ENCODE measurements at places on chromosomes 2 and 18.

DNA sequence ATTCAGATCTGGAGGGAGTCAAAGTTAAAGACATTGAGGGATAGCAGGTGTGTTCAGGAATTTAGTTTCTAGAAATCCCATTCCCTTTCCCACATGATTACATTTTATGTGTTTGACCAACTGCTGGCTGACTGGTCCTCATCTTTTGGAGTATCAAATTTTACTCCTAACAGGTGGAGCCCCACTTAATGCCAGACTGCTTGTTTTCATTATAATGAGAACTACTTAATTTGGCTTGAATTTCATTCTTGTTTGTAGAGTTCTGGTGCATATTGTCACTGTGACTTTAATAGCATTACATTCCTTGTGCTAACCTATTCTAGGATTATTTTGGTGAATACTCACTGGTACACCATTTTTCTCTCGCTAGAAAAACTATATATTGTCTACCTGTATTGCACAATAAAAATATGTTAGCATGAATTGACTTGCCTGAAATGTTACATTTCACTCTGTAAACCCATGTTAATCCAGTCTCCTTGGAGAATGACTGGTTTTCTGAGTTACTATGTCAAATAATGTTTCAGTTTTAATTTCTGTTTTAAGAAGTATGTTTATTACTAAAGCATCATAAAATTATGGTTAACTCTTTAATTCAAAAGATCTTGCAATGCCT, 98.2 kb downstream of the TANC1 start:
- no peak for ATAC-seq

DNA sequence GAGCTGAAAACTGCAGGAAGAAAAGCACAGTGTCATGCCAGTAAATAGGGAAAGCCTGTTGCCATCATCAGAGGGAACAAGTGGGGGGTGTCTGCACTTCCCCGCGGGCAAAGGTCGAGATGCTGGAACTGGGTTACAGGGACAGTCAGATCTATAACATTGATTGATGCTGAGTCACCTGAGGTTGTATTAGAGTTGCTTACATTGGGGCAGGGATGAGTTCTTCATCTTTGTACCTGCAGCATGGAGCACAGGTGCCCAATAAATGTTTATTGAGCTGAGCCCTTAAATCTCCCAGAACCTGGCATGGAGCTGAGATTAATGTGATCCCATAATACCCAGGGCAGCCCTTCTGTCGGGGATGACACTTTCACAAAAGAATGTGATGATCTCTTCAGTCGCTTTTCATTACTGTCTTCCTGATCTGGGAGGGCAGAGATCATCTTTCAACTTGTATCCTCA, 5.9 kb upstream of the RNF152 start:
- ATAC-seq: no peak

GRCh38 chr2:72815655-72816278, 10.1 kb downstream of the EXOC6B start:
- ATAC-seq: no peak

GRCh38 chr2:10034333-10035052, 8.9 kb upstream of the KLF11 start:
- ATAC-seq: no peak

DNA sequence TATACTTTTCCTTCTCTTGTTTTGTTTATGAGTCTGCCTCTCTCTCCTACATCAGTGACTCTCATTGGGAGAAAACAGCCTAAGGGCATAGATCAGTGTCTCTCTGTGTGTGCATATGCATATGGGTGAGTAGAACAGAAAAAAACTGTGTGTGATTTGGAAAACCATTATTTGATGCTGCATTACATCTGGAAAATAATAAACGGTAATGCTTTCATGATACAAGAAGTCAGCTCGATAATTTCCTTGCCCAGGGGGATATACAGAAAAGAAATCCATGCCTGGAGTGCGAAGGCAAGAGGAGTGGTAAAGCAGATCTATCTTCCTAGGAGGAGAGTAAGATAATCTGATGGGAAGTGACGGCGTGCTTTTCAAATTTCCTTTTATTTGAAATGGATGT, 221.5 kb upstream of the LYPD1 start:
- no peak for ATAC-seq

GRCh38 chr2:69083235-69083748, 70.3 kb downstream of the ANTXR1 start:
- ATAC-seq: no peak

GRCh38 chr2:134675314-134675713, 43.5 kb downstream of the TMEM163 start:
- ATAC-seq: no peak

GRCh38 chr2:72789241-72789640, 36.6 kb downstream of the EXOC6B start:
- no peak for ATAC-seq

DNA sequence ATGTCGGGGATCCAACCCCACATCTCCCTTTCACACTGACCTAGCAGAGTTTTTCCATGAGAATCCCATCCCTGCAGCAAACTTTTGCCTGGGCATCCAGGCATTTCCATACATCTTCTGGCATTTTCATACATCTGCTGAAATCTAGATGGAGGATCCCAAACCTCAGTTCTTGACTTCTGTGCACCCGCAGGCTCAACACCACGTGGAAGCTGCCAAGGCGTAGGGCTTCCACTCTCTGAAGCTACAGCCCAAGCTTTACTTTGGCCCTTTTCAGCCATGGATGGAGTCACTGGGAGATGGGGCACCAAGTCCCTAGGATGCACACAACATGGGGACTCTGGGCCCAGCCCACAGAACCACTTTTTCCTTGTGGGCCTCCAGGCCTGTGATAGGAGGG, 32.2 kb upstream of the TEX51 start:
- ATAC-seq: no peak
